Camera-type eye (tissue), 1 donor: ENCODE measurements at places on chromosomes 2 and 18. TPM values are rescaled to one million over a fixed set of nuclear protein-coding genes. Genes with fewer than 3 reads are reported as not detected.

SERPINB2 gene
- total RNA-seq = 2.0 TPM

LYPD6 gene
- 18.4 TPM for total RNA-seq

SPATA3 gene
- not detected for total RNA-seq

TANC1 gene
- total RNA-seq = 67.7 TPM
